Stimulated activated CD8-positive, alpha-beta memory T cell treated with anti-CD3 and anti-CD28 coated beads, Interleukin-7, amount 100 ng/mL, for 4 hours (primary cell): ENCODE measurements at places on chromosomes 11 and 22.

DNA sequence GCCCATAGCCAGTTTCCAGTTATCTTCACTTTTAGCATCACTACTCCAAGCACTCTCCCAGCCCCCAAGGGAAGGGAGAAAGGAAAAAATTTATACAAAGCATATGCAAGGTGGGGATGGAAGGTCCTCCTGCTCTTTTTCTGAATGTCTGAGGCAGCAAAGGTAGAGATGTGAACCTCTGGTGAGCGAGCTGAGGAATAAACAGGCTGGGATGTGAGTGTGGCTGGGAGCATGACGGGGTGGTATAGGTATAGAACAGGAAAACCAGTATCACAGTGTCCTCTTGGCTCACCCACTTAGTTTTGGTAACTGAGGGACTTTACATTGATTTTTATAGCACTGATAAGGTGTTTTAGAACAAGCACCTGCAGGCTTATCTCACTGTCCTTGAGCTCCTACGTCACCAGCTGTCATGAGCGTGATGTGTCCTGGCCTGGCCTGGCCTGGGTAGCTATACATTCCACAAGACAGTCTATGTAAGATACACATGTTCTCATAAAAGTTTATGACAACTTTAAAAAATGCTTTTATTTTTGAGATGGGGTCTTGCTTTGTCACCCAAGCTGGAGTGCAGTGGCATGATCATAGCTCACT, 10.3 kb upstream of the POLD3 start:
- no peak for DNase-seq

- no peak for DNase-seq
Observed at GRCh38 chr11:17472467-17472866, 4.2 kb downstream of the ABCC8 start.

DNA sequence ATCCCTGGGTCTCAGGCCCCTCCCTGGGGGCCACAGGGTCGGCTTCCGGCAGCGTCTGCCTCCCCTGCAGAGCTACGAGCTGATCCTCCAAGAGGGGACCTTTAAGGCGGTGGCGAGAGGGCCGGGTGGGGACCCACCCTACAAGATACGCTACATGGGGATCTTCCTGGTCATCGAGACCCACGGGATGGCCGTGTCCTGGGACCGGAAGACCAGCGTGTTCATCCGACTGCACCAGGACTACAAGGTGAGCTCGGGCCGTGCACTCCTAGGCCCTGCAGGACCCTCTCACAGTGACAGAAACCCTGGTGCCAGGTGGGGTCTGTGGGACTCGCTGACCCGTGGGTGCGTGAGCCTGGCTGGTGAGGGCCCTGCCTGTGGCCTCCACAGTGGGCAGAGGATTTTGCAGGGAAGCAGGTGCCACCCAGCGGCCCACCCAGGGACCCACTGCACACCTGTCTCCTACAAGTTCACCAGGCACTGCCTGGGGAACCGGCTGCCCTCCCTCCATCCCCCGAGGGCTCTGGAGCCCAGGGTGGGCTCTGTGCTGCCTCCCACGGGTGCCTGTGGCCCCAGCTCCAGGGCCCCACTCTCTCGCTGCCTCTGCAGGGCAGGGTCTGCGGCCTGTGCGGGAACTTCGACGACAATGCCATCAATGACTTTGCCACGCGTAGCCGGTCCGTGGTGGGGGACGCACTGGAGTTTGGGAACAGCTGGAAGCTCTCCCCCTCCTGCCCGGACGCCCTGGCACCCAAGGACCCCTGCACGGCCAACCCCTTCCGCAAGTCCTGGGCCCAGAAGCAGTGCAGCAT, 13.7 kb downstream of the MUC5B start:
- DNase-seq, result no peak

- no peak for DNase-seq
Observed at GRCh38 chr22:49395617-49396016, 432.1 kb downstream of the BRD1 start.

GRCh38 chr11:72072348-72072747, 8.0 kb downstream of the NUMA1 start:
- no peak for DNase-seq

DNA sequence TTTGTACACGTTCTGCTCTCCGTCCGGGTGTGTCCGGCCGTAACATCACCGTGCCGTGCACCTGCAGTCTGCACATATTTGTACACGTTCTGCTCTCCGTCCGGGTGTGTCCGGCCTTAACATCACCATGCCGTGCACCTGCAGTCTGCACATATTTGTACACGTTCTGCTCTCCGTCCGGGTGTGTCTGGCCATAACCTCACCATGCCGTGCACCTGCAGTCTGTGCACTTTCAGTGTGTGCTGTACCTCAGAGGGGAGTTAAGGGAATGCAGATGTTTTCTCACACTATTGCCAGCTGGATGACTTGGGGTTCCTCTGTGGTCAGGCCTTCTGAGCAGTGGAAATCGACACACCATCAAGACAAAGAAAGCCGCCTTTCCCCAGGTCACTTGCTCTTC, 4.2 kb downstream of the TTLL8 start:
- DNase-seq, result no peak
